ENCODE measurements at places on chromosomes 1 and 21. TPM values are rescaled to one million over a fixed set of nuclear protein-coding genes. Genes with fewer than 3 reads are reported as not detected.
A peak's percentile ranks its signal among the peaks of the same experiment; 100 is the strongest.

FMO1 gene
- not detected for total RNA-seq

KLHDC8A gene
- total RNA-seq: not detected

MR1 gene
- total RNA-seq: 19.5 TPM

DNA sequence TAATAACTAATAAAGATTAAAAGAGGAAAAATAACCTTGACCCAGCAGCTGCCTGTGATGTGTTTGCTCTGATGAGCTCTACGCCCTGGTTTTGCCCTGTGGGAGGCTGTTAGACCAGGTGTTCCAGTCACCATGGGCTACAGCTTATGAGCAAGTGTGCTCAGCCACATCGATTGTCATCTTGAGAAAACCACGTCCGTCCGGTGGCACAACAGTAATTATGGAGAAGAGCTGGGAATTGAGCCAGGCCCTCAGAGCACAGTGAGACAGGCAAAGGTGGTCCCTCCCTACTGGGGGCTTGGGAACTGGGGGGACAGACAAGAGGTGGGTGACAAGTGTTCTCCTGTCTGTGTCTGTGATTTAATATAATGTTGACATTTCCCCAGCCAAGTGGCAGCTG lies 420.5 kb downstream of the MATN1 start:
- DNase-seq: no peak
- H3K36me3 ChIP-seq: no peaks in the 10 kb centered on the region
- H3K4me3 ChIP-seq: no peak overlapping the region
- peaks cover 16% of the 10 kb centered on the region for H3K27me3 ChIP-seq
- no peak overlapping the region for H3K27ac ChIP-seq
- no peaks in the 10 kb centered on the region for H3K4me1 ChIP-seq

DNA sequence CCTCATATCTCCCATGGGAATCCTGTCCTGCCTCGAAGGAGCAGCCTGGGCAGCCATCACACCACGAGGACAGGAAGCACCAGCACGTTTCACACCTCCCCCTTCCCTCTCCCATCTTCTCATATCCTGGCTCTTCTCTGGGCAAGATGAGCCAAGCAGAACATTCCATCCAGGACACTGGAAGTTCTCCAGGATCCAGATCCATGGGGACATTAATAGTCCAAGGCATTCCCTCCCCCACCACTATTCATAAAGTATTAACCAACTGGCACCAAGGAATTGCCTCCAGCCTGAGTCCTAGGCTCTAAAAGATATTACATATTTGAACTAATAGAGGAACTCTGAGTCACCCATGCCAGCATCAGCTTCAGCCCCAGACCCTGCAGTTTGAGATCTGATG lies 8.7 kb downstream of the SLAMF8 start:
- DNase-seq: no peak
- no peak overlapping the region for H3K4me3 ChIP-seq
- peaks cover 19% of the 10 kb centered on the region for H3K4me1 ChIP-seq

- H3K27me3 ChIP-seq: no peaks in the 10 kb centered on the region
- H3K36me3 ChIP-seq: no peaks in the 10 kb centered on the region
- no peak overlapping the region for H3K27ac ChIP-seq
Observed at GRCh38 chr1:45403298-45403697, 63.1 kb upstream of the MUTYH start.

DNA sequence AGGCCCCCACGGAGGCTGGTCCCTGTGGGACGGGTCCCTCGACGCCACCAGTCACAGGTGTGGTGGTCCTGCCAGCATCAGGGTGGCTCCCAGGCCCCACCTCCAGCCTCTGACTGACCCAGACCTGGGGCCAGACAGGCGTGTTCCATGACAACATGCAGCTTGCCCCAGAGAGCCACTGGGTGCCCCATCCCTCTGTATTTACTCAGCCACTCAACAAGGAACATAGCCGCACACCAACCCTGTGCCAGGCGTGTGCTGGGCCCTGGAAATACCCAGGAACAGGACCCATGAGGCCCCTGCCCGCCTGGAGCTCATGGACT lies 65.4 kb downstream of the MATN1 start:
- H3K36me3 ChIP-seq: no peaks in the 10 kb centered on the region
- H3K4me3 ChIP-seq: no peak overlapping the region
- H3K27ac ChIP-seq: no peak overlapping the region
- no peak for DNase-seq
- no peaks in the 10 kb centered on the region for H3K4me1 ChIP-seq

- no peak overlapping the region for H3K4me3 ChIP-seq
- H3K27ac ChIP-seq: no peak overlapping the region
- H3K27me3 ChIP-seq: no peaks in the 10 kb centered on the region
- no peak for DNase-seq
Observed at GRCh38 chr1:150273311-150273710, 721 bp downstream of the C1orf54 start.

- H3K4me3 ChIP-seq: no peak overlapping the region
- H3K27me3 ChIP-seq: no peaks in the 10 kb centered on the region
- no peak for DNase-seq
Observed at GRCh38 chr1:228785366-228786330, 50.4 kb downstream of the RHOU start.

DNA sequence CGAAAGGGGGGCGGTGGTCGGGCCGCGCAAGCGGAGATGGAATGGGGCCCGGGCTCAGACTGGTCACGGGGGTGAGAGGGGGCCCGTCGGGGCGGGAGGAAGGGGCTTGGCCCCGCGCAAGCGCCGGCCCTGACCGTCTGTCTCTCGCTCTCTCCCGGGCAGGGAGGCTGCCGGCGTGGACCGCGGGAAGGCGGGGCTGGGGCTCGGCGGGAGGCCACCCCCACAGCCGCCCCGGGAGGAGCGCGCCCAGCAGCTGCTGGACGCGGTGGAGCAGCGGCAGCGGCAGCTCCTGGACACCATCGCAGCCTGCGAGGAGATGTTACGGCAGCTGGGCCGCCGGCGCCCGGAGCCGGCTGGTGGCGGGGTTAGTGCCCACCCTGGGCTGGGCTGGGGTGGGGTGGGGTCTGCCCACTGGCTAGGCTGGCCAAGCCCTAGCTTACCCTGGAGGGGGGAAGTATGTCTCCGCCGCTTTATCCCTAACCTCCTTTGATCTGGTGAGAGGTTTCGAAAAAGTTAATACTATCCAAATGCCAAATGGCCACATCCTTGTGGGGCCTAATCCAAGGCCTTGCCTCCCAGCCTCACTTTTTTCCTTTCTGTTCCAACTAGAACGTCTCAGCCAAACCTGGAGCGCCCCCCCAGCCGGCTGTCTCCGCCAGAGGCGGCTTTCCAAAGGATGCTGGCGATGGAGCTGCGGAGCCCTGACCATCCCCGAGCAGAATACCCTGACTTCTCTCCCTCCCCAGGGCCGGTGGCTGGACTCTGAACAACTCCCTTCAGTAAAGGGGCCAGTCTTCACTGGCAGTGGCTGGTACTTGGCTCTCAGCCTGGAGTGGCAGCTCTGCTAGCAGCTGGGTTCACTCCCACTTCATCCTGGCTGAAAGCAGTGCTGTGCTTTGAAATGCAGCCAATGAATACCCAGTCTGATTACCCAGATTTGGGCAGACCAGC lies 636 bp upstream of the YRDC start:
- H3K27ac ChIP-seq: peak overlapping the region; percentile 96
- peak; percentile 42 for DNase-seq
- H3K36me3 ChIP-seq: peaks cover 26% of the 10 kb centered on the region
- no peaks in the 10 kb centered on the region for H3K27me3 ChIP-seq
- peak overlapping the region; percentile 95 for H3K4me3 ChIP-seq

- peaks cover 3% of the 10 kb centered on the region for H3K27me3 ChIP-seq
- DNase-seq: peak; percentile 46
- H3K4me1 ChIP-seq: peaks cover 63% of the 10 kb centered on the region
- peaks cover 12% of the 10 kb centered on the region for H3K36me3 ChIP-seq
- peak overlapping the region; percentile 45 for H3K4me3 ChIP-seq
Observed at GRCh38 chr1:25641931-25642573, 25.5 kb downstream of the MAN1C1 start.

DNA sequence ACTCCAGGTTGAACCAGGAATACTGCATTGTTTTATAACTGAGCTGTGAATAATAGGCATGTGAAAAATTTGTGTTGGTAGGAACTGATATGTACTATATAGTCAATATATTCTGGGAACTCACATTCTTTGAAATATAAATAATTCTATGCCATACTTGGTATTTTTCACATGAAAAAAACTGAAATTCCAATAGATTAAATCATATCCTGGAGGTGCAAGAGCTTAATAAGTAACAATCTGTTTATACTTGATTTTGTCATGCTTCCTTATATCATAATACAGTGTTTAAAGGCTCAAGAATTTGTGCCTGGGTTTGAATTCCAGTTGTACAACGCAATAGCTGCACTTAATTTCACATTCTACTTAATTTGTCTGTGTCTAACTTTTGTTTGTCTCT lies 387.0 kb downstream of the USP25 start:
- no peaks in the 10 kb centered on the region for H3K4me1 ChIP-seq
- no peak for DNase-seq
- no peak overlapping the region for H3K4me3 ChIP-seq
- H3K27ac ChIP-seq: no peak overlapping the region
- H3K27me3 ChIP-seq: no peaks in the 10 kb centered on the region

DNA sequence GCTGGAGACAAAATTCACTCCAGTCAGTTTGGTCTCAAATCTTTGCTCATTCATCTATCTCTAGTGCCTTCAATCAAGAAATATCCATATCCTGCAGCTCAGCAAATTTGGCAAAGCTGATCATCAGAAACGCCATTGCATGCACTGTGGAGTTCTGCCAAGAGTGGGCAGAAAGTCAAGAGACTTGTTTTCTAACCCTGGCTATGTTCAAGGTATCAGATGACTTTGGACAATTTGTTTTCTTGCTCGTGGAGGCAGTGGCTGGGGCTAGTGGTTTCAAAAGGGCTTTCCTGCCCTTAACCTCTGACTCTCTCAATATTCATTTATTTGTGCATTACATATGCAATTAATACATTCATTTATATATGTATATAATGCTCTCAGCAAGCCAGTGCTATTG lies 12.8 kb upstream of the LRRC52 start:
- H3K4me3 ChIP-seq: no peak overlapping the region
- H3K36me3 ChIP-seq: no peaks in the 10 kb centered on the region
- H3K27me3 ChIP-seq: peaks cover 23% of the 10 kb centered on the region
- no peak overlapping the region for H3K27ac ChIP-seq
- DNase-seq: no peak

DNA sequence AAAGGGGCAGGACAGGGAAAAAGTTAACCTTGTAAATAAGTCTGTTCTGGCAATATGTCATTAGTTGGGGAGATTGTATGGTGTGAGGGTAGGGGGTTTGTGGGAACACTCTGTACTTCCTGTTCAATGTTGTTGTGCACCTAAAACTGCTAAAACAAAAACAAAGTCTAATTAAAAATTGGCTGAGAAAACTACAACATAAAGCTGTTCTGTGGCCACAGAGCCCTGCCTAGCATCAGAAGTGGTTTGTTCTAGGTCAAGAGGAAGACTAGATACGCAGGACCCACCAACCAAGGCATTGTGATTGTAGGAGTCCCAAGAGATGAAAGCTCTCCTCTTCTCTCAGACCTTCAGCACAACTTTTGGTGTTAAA lies 81.0 kb upstream of the LRRC8D start:
- peak overlapping the region; percentile 68 for H3K4me3 ChIP-seq
- H3K27ac ChIP-seq: peak overlapping the region; percentile 83
- H3K4me1 ChIP-seq: peaks cover 45% of the 10 kb centered on the region
- H3K36me3 ChIP-seq: peaks cover 3% of the 10 kb centered on the region
- DNase-seq: no peak

DNA sequence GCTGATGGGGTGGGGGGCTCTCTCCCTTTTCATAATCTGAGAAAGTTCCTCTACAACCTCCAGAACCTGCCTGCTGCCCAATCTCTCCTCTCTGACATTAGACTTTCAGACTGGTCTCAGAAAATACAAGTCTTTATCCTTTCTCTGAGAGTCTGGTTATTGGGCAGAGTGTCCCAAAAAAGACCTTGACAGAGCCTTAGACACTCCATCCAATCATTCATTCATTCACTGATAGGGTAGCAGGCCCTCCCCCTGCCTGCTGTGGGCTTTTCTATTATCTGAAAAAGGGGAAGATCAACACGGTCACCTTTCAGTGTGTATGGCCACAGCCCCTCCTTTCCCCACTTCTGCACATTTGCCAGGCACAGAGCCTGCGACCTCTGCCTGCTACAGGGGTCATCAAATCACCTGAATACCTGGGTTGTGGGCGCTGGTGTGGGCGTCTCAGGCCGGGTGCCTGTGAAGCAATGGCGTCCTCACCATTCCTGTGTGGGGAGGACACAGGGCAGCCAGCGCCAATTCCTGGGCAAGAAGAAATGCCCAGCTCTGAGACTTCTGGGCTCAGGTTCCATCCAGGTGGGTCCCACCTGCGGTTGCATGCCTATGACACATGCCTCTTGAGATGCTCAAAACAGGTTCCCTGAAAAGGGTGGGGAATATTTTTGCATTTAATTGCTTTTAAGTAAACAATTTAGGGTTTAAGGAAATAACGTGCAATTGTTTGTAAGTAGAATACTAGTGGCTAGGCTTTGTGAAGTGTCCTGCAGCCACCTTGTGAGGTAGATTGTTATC lies 52.8 kb downstream of the ELK4 start:
- no peaks in the 10 kb centered on the region for H3K4me1 ChIP-seq
- H3K27ac ChIP-seq: no peak overlapping the region
- peaks cover 19% of the 10 kb centered on the region for H3K27me3 ChIP-seq
- H3K36me3 ChIP-seq: no peaks in the 10 kb centered on the region
- H3K4me3 ChIP-seq: no peak overlapping the region
- DNase-seq: no peak

DNA sequence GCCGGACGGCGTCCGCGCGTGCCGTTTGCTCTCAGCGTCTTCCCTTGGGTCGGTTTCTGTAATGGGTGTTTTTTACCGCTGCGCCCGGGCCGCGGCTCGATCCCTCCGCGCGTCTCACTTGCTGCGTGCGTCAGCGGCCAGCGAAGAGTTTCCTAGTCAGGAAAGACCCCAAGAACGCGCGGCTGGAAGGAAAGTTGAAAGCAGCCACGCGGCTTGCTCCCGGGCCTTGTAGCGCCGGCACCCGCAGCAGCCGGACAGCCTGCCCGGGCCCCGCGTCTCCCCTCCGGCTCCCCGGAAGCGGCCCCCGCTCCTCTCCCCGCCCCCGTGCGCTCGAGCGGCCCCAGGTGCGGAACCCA lies 159.8 kb downstream of the RUNX1 start:
- H3K36me3 ChIP-seq: peaks cover 27% of the 10 kb centered on the region
- H3K27ac ChIP-seq: peak overlapping the region; percentile 99
- H3K4me1 ChIP-seq: peaks cover 45% of the 10 kb centered on the region
- H3K4me3 ChIP-seq: peak overlapping the region; percentile 89
- H3K27me3 ChIP-seq: peaks cover 5% of the 10 kb centered on the region

DNA sequence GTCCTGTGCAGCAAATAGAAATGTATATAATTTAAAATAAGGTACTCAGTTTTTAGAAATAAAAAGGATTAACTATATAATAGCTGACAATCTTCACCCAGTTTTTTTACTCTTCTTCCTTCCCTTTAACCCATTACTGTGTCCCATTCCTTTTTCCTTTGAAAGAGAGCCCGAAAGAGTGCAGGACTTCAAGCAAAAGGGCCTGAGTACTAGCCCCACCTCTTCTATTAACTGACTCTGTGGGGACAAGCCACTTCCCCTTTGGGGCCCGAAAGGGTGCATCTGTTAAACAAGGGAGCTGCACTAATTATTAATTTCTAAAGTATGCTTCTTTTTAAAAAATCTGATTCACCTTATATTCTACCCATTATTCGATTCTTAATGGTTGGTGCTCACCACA lies 3.3 kb downstream of the USP24 start:
- H3K27me3 ChIP-seq: no peaks in the 10 kb centered on the region
- peaks cover 63% of the 10 kb centered on the region for H3K4me1 ChIP-seq
- H3K4me3 ChIP-seq: peak overlapping the region; percentile 94
- H3K27ac ChIP-seq: peak overlapping the region; percentile 29
- no peak for DNase-seq
